Foreskin keratinocyte (primary cell): ENCODE measurements at places on chromosomes 3 and 15.

- DNase-seq, result no peak
Measured at GRCh38 chr15:68672781-68673205, 94.0 kb downstream of the CORO2B start.

- no peak for DNase-seq
Measured at GRCh38 chr15:85865070-85865684, 70.5 kb upstream of the KLHL25 start.

DNA sequence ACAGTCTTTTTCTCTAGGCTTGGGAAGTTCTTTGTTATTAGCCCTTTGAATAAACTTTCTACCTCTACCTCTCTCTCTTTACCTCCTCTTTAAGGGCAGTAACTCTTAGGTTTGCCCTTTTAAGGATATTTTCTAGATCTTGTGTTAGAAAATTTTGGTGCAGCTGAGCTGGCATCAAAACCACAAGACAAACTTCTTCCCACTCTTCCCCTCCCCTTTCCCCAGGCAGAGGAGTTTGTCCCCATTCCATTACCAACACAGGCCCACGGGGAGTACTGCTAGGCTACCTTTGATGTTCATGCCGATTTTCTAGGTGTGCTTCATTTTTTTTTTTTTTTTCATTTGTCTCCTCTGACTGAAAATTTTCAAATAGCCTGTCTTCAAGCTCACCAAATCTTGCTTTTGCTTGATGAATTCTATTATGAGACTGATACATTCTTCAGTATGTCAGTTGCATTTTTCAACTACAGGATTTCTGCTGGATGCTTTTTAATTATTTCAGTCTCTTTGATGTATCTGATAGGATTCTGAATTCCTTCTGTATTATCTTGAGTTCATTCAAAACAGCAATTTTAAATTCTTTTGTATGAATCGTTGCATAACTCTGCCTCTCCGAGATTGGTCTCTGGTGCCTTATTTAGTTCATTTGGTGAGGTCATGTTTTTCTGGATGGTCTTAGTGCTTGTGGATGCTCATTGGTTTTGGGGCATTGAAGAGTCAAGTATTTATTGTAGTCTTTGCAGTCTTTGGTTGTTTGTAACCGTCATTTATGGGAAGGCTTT is 112.0 kb downstream of the UBE2E2 start:
- no peak for DNase-seq

DNA sequence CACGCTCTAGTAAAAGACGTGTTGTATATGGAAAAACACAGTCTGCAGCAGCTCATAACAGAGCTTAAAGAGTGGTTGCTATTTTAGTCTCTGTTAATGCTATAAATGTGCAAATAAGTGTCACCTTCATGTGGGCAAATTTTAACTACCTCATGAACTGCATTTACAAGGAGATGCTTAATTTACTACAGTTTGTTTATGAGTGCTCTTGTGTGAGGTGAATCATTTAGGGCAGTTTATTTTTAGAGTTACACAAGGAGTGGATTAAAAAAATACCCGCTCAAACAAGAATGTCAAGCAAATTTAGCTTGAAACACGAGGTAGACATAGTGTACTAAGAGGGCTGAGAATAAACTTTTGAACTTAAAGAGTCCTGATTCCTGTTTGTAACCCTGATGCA is 579.0 kb downstream of the MFSD1 start:
- no peak for DNase-seq

DNA sequence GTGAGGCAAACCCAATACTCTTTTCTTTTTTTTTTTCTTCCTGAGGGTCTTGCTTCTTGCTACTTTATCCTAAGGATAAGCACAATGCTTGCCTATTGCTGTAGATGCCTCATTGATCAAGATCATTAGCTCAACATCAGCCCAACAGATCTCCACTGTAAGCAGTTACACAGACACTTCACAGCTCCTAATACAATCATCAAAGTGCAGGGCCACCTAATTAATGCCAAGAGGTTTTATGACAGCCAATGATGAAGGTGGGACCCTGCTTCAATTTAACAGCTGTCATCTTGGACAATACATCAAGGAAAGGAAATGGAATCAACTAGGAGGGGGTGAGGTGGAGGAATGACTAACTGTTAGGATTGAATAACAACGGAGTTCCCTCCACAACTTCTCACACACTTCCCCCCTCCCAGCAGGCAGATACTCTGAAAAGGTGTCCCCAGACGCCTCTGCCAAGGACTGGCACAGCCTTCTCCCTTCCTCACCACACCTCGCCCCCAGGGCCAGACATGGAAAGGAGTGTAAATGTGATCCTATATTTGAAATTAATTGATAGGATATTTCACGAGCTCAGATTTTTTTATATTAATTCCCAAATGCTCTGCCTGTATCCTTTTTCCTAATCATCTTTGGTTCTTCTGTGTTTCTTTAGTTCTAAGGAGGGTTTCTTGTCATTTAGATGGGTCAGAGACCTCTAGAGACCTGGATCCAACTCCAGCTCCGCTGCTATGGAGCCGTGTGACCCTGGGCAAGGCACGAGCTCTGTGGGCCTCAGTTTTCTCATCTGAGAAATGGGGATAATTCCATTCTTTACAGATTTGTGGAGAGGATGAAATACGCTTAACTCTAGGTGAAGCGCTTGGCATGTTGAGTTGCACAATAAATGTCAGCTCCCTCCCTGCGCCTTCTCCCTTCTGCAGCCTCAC is 1.2 kb downstream of the DCLK3 start:
- DNase-seq, result no peak

DNA sequence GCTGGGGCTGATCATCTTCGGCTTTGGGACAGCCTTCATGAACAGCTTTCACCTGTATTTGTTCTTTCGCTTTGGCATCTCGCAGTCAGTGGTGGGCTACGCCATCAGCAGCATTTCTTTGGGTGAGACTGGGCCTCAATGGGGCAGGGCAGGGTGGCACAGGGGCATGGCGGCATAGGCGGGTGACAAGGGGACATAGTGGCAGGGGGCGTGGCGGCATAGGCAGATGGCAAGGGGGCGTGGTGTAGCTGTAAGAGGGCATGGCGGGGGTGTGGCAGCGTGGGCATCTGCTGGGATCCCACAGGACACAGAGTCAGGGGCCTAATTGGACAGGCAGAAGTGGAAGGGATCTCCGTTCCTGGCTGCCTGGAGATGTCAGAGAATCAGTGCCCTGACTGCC is 25.5 kb downstream of the SLC22A14 start:
- DNase-seq, result no peak

- no peak for DNase-seq
Measured at GRCh38 chr15:79060175-79060574, 30.4 kb downstream of the RASGRF1 start.

- no peak for DNase-seq
Measured at GRCh38 chr3:12483410-12483809, 870 bp upstream of the TSEN2 start.

DNA sequence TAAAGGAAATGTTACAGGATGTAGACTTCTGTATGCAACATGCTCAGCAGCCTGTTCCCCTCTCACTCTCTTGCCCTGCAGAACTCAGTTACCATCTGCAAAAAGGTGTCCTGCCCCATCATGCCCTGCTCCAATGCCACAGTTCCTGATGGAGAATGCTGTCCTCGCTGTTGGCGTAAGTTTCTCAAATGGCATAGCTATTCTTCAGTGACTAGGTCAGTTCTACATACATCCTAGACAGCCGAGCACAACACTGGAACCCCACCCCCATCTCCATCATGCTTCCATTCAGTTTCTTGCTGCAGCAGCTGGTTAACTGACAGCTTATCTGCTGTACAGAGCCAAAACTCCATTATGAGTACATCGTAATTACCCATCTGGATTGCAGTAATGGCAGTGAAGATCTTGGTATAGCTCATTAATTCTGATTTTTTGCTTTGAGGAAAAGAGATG is 4.5 kb downstream of the THBS1 start:
- peak; percentile 69 for DNase-seq

GRCh38 chr3:77931255-77932009 is 891.5 kb downstream of the ROBO2 start:
- DNase-seq, result no peak

DNA sequence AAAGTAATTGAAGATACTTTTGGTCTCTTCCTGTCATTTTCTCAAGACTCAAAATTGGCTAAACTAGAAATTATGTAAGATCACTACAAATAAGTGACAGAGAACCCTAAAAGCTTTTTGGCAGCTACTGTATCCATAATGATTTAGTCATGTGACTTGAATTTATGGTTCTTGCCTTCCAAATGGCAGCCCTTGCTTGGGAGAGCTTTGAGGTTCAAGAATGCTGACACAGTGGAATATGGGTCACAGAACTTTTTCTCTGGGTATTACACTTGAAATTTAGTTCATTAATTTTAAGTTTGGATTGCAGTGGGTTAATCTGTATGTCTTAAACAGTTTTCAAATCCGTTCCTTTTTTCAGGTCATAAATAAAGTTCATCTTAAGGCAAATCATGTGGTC is 14.0 kb downstream of the LMLN start:
- no peak for DNase-seq

- no peak for DNase-seq
Measured at GRCh38 chr15:23994273-23994672, 307.2 kb upstream of the NDN start.

- DNase-seq, result peak; percentile 73
Measured at GRCh38 chr3:64150623-64151207, 74.6 kb downstream of the PRICKLE2 start.

GRCh38 chr3:4850211-4850927 is 128.9 kb upstream of the BHLHE40 start:
- DNase-seq, result no peak

DNA sequence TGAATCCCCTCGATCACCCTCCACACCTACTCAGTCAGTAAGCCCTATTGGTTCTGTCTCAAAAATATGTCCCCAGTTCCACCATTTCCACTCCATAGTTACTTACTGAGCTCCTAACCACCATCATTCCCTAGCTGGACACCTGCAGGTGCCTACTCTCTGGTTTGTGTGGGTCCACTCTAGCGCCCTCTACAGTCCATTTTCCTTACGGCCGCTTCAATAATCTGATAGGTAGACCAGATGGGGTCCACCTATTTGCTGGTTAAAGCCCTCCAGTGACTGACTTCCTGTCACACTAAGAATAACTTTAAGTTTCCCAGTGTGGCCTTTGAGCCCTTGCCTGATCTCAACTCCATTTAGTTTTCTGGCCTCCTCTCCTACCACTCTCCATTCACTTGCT is 5.0 kb downstream of the GXYLT2 start:
- no peak for DNase-seq
